Natural killer cell (primary cell): ENCODE measurements at places on chromosomes 6 and 20. TPM values are rescaled to one million over a fixed set of nuclear protein-coding genes. Genes with fewer than 3 reads are reported as not detected.

- DNase-seq, result no peak
- H3K4me3 ChIP-seq, result no peak overlapping the region
- H3K27ac ChIP-seq, result no peak overlapping the region
- H3K36me3 ChIP-seq, result peaks cover 8% of the 10 kb centered on the region
- H3K4me1 ChIP-seq, result peaks cover 9% of the 10 kb centered on the region
- H3K27me3 ChIP-seq, result no peaks in the 10 kb centered on the region
Measured at GRCh38 chr6:11341867-11342266, 109.4 kb upstream of the NEDD9 start.

DNA sequence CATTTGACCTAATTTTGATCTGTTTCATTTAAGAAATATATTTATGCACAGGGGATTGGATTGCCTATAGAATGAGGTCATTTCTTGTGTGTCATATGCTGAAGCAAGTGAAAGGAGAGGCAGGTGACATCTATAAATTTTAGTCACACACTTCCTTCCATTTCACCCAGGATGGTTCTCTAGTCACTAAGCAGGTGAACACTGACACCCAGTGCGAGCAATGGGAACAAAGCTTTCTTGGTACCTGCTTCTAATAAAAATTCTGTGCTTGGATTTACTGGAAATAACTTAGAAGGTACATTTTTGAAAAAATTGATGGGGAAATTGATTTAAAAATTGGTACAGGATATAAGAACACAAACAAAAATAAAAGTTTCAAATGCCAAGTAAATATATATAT, 66.9 kb upstream of the MC3R start:
- H3K4me1 ChIP-seq, result no peaks in the 10 kb centered on the region
- peaks cover 4% of the 10 kb centered on the region for H3K27me3 ChIP-seq
- DNase-seq, result no peak
- no peak overlapping the region for H3K27ac ChIP-seq
- H3K4me3 ChIP-seq, result no peak overlapping the region
- H3K36me3 ChIP-seq, result no peaks in the 10 kb centered on the region

GRCh38 chr20:45427236-45428149, 11.6 kb downstream of the PIGT start:
- no peak overlapping the region for H3K4me3 ChIP-seq
- H3K36me3 ChIP-seq, result peaks cover 34% of the 10 kb centered on the region
- no peaks in the 10 kb centered on the region for H3K27me3 ChIP-seq
- H3K4me1 ChIP-seq, result peaks cover 7% of the 10 kb centered on the region
- no peak overlapping the region for H3K27ac ChIP-seq
- no peak for DNase-seq

DNA sequence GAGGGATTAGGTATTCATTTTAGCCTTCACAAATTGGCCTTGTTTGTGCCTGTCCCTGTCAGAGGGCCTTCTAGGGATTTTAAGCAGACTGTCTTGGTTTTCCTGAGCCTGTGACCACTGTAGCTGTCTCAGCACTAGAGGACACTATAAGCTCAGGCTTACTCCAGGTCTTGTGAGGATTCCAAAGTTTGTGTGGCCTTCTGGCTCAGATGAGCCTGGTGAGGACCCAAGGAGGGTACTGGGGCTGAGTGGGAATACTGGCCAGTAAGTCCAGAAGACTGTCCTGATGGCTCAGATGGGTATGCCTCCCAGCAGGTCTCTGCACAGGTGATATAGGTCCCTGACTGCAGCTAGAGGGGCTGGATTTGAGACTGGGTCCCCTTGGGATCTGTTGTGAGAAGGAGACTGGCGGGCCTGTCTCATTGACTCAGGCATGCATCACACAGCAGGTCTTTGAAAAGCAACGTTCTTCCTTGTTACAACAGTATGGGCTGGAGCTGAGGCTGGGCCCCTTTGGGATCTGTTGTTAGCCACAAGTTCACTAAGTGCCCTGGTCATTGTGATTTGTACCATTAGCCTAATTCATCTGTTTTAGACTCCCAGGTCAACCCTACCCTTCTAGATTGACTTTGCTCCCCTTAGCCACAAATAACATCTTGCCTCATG, 26.3 kb upstream of the TFB1M start:
- no peak for DNase-seq
- H3K36me3 ChIP-seq, result no peaks in the 10 kb centered on the region
- no peak overlapping the region for H3K4me3 ChIP-seq

Gene MCCD1
- total RNA-seq, result not detected

Gene OOEP
- total RNA-seq, result 0.35 TPM

DNA sequence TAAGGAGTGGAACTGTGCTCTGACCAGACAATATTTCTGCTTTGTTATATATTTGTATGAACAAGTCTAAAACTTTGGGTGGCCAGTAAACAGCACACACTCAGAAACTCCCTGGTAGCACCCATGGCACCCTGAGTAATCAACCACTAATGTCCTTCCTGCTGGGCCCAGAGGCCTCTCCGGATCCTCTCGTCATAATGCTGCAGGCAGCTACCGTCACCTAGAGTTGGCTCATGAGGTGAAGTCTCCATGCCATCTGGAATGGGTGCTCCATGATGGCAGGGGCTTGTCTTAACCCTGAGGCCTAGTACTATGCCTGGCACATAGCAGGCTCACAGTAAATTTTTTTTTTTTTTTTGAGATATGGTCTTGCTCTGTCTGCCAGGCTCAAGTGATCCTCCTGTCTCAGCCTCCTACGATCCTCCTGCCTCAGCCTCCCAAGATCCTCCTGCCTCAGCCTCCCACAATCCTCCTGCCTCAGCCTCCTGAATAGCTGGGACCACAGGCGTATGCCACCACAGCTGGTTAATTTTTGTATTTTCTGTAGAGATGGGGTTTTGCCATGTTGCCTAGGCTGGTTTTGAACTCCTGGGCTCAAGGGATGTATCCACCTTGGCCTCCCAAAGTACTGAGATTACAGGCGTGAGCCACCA, 3.0 kb upstream of the SDCBP2 start:
- no peaks in the 10 kb centered on the region for H3K27me3 ChIP-seq
- H3K4me3 ChIP-seq, result no peak overlapping the region
- no peak for DNase-seq
- peaks cover 4% of the 10 kb centered on the region for H3K36me3 ChIP-seq

GRCh38 chr6:6893701-6894100, 214.1 kb upstream of the RREB1 start:
- no peak overlapping the region for H3K27ac ChIP-seq
- H3K4me1 ChIP-seq, result peaks cover 2% of the 10 kb centered on the region
- H3K27me3 ChIP-seq, result no peaks in the 10 kb centered on the region
- no peak overlapping the region for H3K4me3 ChIP-seq

DNA sequence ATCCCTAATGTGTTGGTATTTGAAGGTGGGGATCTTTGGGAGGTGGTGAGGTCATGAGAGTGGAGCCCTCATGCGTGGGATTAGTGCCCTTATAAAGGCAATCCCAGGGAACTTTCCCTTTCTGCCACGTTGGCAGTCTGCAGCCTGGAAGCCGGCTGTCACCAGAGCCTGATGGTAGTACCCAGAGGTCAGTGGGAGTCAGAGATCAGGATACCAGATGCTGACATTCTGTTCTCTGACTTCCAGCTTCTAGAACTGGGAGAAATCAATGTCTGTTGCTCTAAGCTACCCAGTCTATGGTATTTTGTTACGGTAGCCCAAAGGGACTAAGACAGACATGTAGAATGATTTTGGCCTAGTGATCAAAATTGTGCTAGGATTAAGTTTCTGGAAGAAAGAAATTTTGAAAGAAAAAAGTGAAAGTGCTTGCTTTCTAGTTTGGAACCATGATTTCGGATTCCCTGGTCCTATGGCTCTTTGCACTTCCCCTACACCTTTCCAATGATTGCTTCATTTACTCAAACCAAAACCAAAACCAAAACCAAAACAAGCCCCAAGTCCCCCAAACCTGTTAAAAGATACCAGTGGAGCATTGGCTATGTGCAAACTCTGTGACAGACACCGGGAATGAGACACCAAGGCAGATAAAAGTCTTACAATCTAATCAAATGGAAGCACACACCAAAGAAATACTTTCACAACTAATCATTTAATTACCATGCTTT, 173.7 kb upstream of the ZNF217 start:
- no peaks in the 10 kb centered on the region for H3K27me3 ChIP-seq
- H3K4me1 ChIP-seq, result no peaks in the 10 kb centered on the region
- no peak overlapping the region for H3K27ac ChIP-seq

Gene SLC22A2
- not detected for total RNA-seq

DNA sequence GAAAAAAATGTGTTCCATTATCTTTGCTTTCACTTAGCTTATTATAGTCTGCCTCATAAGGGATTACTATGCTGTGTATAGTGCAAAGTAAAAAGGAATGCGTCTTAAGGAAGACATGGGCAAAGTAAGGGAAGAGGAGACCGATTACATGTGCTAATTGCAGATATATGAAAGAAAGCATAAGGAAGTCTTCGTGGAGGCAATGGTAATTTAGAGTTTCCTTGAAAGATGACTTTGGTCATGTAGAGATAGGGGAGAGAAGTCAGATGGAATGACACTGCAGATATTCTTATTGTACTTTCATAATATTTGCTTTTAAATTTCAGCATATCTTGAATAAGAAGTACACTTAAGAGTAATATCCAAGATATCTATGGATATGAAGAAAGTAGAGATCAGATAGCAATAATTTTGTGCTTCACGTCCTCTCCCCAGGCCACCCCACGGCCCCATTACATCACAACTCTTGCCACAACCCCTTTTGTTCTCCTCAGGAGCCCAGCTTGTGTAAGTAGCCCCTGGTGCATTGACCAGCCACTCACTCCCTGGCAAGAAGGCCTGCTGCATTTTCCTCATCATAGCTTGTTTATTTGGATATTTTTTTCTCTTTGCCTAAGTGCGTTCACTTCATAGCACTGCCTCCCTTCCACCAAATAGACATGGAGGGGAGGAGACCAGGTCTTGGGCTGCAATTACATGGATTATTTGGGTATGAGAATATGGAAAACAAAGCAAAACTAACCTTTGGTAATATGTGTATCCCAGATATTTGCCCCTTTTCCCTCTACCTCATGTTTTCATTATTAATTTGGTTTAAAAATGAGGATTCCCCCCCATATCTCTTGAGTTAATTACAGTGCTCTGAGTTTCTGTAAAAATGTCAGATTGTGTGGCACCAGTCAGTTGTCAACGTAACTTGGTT, 30.7 kb upstream of the COL10A1 start:
- no peak overlapping the region for H3K4me3 ChIP-seq
- no peaks in the 10 kb centered on the region for H3K27me3 ChIP-seq
- no peak for DNase-seq
- no peaks in the 10 kb centered on the region for H3K4me1 ChIP-seq
- no peak overlapping the region for H3K27ac ChIP-seq

Gene DOK5
- total RNA-seq, result not detected
